A549 (cell line): ENCODE measurements at places on chromosomes 1 and 21.

- no peak for DNase-seq
Measured at GRCh38 chr1:65172936-65173690, 25.1 kb downstream of the AK4 start.

- DNase-seq = no peak
Measured at GRCh38 chr1:2859219-2859880, 57.9 kb upstream of the TTC34 start.

DNA sequence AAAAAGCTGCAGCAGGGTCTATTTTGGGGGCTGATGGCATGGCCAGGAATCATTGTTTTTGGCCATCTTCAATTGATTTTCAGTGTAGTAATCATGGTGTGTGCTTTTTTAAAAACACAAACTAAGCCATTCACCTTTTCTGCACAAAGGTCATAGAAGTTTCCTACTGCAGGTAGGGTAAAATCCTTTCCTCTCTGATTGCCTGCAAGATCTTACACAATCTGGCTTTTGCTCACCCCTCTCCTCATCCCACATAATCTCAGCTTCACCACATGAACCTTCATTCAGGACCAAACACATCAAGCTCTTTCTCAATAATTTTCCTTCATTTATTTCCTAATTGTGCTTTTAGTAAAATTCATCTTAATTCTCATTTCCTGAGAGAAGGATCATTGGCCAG, 38.3 kb upstream of the GBP5 start:
- DNase-seq = no peak

- DNase-seq = no peak
Measured at GRCh38 chr1:18947570-18947969, 8.9 kb downstream of the IFFO2 start.

DNA sequence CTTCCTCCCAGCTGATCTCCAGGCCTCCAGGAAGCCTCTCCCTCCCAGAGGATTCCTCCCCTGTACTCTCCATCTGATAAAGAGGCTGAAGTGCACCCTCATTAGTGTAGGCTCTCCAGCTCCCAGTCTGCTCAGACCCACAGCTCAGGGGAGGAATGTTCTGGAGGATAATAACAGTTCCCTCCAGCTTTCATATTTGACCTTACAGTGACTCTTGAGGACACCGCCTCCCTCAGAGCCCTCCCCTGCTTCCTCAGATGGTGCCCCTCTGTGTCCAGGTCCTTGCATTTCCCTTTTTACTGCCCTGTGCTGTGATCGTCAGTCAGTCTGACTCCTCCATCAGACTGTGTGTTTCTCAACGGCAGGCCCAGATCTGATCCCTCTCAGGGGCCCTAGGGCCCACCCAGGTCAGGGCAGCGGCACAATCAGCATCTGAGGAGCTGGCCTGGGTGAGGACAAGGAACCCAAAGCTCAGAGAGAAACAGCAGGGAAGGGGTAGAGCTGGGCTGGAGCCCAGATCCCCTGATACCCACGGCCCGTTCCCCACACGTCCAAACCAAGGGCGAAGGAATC, 1.1 kb upstream of the SHISAL2A start:
- no peak for DNase-seq

GRCh38 chr1:8318436-8318835, 522 bp downstream of the SLC45A1 start:
- no peak for DNase-seq

- no peak for DNase-seq
Measured at GRCh38 chr1:3761296-3762010, 9.2 kb downstream of the CCDC27 start.

DNA sequence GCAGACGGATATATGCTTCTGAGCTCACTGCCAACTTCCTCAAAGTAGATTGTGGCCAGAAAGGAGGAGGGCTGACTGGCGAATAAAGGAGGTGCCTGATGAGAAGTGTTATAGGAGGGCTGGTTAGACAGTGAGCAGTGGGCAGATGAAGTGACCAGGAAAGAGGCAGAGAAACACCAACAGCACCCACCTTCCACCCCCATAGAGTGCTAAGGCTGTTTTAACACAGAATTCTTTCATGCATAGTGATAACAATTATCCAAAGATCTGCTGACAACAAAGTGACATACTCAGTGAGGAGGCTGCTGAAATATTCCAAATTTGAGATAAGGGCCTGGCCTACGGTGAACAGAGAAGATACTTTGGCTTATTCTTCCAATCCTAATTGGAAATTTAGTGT, 21.2 kb upstream of the MTR start:
- DNase-seq = no peak

GRCh38 chr1:71583756-71584155, 502.9 kb upstream of the ZRANB2 start:
- no peak for DNase-seq

DNA sequence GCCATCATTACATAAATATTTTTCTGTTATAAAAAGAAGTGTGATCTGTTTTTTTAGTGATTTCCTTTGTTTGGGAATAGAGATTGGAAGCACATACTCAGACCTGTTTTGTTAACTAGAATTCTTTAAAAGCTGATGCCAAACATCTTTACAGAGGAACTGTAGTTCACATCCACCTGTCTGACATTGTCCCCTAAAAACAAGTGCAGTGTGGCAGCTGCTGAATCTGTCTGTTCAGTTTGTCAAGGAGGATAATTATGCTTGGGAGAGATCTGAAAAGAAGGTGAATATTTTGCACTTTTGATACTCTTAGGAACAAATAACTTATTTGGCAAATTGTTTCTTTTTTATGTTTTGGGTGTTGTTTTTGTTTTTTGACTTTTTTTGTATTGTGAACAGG, 13.6 kb downstream of the AGMAT start:
- DNase-seq = no peak

DNA sequence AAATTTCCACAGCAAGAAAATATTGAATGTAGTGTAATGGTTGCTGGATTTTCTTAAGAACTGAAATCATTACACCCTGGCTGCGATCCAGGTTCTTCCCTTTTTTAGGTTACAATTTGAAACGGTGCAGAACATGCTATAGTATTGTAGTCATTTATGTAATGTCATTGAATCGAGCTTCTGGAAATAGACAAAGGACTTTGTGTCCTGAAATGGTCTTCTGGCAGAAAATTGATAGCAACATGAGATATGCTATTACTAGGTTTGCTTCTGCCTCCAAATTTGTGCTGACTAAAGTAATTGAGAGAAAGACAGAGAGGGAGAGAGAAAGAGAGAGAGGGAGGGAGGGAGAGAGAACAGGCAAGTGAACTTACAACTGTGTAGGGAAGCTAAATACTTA, 146.2 kb upstream of the NFIA start:
- no peak for DNase-seq
